NCI-H226 (cell line): ENCODE measurements at places on chromosomes 4 and X.
A peak's percentile ranks its signal among the peaks of the same experiment; 100 is the strongest.

- DNase-seq, result peak; percentile 27
Measured at GRCh38 chr4:118729287-118730286, 44.4 kb downstream of the METTL14 start.

DNA sequence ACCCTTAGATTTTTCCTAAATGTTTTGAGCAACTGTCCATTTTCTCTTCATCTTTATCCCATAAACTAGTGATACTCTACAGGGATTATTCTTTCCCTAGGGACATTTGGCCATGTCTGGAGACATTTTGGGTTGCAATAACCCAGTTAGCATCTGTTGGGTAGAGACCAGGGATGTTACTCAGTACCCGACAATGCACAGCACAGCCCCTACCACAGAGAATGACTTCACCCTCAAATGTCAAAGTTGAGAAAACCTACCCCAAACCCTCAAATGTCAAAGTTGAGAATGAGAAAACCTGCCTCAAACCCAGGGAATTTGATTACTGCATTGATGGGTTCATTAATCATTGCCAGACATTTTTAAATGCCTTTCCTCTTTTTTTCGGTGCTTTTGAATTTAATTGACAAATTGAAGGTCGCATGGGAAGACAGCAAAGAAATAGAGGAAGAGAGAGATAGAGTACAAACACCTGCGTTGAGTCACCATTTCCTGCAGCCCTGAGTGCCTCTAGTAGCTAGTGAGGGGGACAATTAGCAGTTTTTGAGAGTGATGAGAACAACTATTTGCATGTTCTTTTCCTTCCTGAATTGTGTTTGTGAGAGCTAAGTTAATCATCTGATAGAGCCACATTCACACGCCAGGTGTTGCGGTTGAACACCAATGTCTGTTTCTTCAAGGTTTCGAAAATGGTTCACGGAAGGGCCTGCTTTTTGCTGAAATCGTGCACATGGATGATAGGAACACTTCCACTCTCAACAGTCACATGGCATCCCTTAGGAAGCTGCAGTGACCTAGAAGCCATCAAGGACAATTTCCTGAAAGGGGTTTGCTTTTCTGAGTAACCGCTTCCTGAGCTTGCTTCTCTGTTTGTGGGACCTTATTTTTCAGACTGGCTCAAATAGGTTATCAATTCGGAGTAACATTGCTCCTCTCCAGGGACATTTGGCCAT is 203.9 kb upstream of the VCX3A start:
- DNase-seq, result no peak

DNA sequence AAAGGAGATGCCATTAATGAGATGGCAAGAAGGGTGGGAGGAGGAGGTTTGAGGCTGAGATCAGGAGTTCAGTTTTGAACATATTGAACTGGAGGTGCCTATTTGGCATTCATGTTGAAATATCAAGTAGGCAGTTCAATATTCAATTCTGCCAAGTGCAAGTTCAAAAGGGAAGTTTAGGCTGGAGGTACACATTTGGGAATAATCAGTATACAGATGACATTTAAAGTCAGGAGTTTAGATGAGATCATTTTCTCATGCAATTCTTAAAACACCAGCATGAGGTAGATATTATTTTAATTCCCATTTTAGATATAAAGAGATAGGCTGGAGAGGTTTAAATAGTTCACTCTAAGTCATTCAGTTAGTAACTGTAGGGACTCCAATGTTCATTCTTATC is 26.1 kb downstream of the COQ2 start:
- DNase-seq, result no peak

DNA sequence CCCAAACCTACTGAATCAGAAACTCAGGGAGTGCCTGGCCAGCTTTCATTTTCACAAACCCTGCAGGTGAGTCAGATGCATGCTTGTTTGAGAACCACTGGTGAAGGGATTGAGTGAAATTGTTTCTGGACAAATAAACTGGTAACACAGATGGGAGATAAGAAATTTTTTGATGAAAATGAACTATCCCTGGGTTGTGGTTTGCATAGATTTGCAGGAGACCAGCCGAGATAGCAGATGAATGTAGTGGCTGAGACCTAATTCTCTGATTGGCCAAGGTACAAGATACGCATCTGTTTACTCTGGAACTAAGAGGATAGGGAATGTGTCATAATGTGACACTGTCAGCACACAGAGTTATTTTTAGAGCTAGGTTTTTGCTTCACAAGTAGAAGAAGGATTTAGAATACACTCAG is 117.8 kb upstream of the NOCT start:
- peak; percentile 71 for DNase-seq

DNA sequence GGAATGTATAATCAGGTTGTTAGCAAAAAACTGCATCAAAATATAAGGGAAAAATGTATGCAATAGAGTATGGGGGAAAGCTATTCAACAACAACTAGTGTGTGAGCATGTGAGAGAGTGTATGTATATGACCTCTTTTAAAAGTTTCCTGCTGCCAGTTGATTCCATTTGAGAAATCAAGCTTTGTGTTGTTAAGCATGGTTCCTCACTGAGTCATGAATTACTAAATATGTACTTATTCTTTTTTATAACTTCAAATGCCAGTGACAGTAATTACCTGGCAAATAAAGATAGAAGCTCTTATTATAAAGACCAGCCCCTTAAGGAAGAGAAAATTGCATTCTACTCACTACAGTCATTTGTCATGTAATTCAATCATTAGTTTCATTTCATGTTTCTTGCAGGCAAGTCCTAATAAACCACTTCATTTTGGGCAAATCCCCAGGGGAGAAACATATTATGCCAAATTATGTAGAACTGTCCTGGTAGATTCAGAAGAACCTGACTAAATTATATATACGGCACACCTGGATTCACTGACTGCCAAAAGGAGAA is 19.2 kb downstream of the RASGEF1B start:
- no peak for DNase-seq

GRCh38 chr4:16480011-16480410 is 253.7 kb upstream of the TAPT1 start:
- DNase-seq, result no peak

DNA sequence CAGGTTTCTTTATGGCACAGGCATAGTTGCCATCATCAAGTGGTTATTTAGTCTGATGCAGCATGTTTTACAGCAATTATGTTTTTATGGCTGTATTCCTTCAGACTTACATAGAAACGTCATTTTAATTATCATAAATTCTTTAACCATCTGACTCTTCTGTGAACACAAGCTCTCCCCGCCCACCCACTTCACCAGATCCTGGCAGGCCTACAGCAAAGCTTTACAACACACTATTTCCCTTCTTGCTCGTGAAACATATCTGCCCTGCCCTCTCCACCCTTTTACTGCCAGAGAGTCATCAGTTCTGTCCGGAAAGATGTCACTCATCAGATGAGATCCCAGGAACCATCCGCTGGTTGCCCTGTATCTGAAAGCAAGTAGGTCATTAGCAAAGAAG is 120.5 kb downstream of the HS6ST2 start:
- DNase-seq, result no peak

GRCh38 chrX:1185561-1185960 is 26.9 kb downstream of the CRLF2 start:
- DNase-seq, result no peak

DNA sequence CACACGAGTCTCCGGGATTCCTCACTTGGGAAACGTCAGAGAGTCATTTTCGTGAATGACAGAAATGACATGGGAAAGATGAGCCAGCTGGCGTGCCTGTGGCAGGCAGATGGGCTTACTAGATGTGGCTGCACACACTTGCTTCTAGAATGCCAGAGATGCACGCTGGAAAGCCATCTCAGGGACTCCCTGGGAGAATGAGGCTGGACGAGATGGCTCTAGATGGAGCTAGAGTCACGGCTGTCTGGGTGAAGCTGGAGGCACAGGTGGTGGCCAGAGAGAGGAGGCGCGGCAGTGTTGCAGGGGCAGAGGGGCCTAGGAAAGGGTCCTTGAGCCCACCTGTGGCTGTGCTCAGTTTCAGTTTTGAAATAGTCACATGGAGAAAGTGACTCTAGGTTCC is 26.0 kb downstream of the TKTL1 start:
- no peak for DNase-seq

DNA sequence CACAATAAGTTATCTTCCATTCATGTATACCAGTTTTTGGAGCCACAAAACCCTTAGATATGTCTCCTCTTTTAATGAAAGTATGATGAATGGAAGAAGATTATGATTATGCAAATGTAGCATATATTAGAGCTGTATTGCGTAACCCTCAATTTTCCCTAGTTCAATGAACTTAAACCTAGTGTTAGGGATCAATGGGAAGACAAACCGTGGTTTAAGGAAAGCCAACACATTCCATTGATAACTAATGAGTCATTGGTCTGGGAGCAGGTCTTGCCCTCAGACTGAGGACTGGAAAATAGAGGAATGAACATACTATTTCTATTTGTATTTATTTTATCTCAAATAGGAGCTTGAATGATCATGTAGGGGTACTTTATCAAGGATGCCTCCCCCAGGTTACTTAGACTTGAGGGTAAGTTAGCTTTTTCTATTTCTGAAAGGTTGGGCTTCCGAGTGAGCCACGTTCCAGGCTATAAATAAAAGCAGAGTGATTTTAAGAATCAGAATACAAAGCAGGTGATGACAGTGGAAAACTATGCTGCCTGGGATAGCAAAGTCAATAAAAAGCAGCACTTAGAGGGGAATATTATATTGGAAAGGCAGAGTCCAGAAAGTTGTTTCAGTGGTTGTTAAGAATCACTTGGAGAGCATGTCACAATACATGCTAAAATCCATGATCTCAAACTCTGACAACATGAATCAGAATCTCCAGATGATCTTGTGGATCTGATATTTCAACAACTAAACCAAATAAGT is 356.0 kb downstream of the ADAM29 start:
- DNase-seq, result no peak

- DNase-seq, result peak; percentile 4
Measured at GRCh38 chrX:21153503-21153902, 220.7 kb upstream of the CNKSR2 start.

DNA sequence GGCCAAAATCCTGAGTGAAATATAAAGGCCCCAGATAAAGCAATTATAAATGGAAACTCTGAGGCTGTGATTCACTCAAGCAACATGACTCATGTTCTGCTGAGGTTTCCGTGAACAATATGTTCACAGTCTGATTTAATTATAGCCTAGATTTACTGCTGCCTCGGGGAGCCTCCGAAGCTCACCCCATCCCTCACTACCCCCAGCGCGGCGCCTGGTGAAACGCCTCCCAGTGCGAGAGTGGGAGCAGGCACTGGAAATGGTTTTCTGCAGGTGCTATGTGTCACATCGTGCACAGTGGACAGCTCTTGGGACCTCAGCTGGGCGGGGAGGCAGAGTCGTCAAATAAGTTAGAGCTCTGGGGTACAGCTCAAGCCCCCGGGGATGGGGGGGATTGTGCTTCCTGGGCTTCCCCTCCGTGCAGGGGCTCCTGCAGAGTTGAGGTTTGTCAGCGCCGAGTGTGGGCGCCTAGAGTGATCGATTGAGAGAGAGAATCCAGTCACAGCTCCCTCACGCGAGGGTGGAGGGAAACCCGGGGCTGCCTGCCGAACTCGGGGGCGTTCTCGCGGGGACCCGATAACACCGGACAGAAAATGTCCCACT is 110.6 kb downstream of the PHKA2 start:
- DNase-seq, result peak; percentile 45

GRCh38 chrX:4754878-4755604 is 1041.6 kb upstream of the PRKX start:
- no peak for DNase-seq
